ENCODE measurements at places on chromosomes 5 and 9.

DNA sequence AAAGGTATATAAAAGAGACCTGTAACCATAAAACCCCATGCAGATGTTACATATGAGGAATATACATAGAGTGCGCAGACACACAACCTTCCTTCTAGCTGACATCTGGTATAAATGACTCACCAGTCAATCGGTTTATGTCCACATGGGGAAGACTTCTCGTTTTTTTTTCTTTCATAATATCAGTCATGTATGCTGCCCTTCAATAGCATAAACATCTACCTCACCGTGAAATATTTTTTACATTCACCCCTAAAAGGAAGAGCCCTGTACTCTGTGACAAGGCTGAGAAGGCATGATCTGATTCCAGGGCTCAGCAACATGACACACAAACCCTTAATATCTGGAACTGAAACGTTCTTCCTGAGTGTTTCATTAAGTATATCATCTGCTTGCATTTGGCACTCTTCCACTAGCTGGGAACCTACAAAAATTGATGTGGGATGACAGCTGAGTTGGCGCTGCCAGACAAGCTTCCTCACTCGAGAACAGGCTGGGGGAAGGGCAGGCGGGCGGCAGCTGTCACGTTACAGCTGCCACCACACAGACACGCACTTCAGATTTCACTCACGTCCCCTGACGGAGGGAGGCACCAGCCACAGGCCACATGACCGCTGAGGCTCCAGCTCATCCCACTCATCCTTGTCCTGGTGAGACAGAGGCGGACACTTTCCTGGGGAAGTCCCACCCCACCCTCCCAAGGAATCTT, 74.2 kb downstream of the SHB start:
- DNase-seq = no peak

DNA sequence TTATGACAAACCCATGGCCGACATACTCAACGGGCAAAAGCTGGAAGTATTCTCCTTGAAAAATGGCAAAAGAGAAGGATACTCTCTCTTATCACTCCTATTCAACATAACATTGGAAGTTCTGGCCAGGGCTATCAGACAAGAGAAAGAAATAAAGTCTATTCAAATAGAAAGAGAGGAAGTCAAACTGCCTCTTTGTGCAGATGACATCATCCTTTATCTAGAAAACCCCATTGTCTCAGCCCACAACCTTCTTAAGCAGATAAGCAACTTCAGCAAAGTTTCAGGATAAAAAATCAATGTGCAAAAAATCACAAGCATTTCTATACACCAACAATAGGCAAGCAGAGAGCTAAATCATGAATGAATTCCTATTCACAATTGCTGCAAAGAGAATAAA, 1799.9 kb upstream of the ACO1 start:
- no peak for DNase-seq

DNA sequence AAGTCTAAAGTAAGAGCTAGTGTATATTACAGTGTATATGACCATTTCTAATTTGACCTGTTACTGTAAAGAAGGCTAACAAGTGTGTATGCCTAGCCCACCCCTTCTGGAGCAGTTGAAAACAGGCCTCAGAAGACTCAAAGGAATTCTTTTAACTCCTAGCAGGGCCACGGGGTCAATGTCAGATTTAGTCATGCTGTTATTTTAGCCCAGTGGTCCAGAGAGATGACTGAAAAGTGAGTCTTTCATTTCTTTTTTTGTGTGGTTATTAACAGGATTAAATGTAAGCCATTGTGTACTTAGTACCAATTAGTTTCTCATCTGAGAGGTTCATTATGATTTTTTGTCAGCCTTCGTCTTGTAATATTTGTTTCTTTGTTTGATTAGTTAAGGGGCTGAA, 24.4 kb downstream of the ZCCHC7 start:
- no peak for DNase-seq

DNA sequence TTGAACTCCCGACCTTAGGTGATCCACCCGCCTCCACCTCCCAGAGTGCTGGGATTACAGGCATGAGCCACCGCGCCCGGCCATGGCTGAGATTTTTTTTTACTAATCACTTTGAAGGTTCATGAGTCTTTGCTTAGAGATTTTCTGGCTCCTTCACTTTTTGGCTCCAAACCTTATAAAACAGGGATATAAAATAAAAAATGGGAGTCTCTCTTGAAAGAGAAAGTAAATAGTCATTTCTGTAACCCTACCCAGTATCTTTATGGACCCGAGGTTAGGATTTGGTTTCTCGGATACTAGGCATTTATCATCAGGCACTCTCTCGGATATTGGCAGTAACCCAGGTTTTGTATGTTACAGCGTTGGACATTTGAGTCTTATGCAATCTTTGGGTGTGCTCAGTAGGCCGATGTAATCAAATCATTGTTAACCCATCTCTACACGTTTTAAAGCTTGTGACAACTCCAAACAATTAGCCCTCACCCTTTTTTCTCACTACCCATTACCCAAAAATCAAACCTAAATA, 25.3 kb downstream of the STXBP1 start:
- peak; percentile 59 for DNase-seq

- no peak for DNase-seq
These were observed 96.2 kb downstream of the OSTF1 start for GRCh38 chr9:75184471-75184870.

- DNase-seq = no peak
These were observed 325.5 kb downstream of the ZNF608 start for GRCh38 chr5:124420952-124421351.

DNA sequence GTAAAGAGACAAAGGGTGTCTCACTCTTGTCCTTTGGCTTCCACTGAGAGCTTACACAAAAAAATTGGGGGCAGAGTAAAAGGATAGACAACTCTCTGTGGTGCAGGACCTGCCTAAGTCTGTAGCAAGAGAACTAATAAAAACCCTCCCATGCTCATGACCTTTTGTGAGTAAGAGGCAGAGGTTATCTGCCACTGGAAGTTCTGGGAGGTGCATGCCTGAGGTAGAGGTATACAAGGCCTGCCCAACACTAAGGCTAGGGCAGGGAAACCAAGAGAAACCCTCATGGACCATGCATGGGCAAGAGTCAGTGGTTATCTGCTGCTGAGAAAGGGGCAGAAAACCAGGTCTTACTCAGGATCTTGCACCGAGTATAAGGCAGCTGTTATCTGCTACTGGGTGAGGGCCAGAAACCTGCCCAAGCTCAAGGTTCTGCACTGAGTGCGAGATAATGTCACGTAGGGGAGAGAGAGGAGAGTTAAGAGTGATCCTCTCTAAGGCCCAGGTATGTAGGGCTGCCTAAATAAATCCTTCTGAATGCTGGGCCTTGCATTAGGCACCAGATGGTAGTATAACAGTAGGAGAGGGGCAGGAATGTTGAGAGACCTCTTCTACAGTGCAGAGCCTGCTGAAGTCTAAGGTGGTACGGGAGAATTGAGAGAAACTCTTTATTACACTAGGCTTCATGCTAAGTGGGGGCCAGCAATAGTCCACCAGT, 143.4 kb downstream of the MACROH2A1 start:
- DNase-seq = no peak

DNA sequence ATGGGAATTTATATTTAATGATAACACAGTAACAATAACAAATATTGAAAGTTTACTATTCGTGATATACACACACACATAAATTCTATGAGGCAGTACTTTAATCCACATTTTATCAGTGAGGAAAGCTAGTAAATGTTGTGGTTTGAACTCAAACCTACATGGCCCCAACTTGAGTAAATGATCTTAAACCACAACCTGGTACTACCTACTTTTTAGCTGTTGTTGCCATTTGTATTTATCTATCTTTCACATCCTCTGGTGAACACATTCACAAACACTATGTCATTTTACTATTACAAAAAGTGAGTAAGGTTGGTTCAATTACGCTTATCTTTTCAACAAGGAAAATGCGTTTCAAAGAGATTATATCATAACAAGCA, 186.1 kb downstream of the SMC2 start:
- peak; percentile 20 for DNase-seq

DNA sequence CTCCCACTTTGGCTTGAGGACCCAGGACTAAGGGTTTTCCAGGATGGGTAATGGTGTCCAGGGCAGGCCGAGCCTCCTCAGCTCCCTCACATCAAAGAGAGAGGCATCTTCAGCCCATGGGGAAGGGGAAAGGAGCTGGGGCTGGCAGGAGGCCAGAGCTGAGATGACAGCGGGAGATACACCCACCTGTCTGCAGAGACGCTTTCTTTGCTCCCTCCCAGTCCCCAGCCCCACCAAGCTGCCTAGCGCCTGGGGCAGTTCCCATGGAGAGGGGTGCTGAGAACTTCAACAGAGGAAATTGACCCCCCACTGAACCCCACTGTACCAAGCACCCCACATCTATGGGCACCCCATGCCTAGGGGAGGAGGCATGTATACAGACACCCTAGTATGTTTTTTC, 10.6 kb downstream of the PCDH1 start:
- DNase-seq = no peak

- DNase-seq = no peak
These were observed 32.3 kb downstream of the NTRK2 start for GRCh38 chr9:84701801-84702200.

DNA sequence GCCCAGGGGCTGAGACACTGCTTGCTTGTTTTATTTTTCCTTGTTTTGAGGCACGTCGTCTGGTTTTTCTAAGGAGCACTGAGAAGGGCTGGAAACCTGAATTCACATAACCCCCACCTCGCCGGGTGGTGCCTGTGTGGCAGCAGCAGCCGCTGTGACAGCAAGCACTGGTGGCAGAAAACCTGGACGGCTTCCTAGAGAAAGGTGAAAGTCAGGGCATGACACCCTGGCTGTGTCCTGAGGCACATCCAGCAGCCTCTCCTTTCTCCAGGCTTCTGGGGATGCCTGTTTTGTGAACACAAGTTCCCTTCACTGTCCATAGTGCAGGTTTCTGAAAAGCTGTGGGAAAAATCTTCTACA, 29.2 kb downstream of the MRPL36 start:
- no peak for DNase-seq

DNA sequence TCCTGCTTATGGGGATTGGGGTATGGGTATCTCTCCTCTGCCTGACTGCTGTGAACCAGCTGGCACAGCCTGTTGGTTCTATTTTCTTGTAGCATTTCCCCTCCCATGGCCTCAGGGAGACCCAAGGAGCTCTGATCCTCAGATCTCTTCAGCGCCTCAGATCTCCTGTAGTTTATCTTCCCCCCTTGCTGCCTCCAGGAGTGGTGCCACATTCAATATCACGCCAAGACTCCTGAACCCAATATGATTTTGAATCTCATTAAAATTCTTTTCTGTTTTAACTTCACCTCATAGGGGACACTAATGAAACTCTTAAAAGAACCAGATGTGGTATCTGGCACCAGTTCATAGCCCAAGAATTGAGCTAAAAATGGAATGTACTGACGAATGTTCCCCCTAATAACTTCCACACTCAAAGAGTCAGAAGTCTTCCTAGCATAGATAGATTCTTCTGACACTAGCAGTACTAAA, 59.6 kb upstream of the LIFR start:
- no peak for DNase-seq

DNA sequence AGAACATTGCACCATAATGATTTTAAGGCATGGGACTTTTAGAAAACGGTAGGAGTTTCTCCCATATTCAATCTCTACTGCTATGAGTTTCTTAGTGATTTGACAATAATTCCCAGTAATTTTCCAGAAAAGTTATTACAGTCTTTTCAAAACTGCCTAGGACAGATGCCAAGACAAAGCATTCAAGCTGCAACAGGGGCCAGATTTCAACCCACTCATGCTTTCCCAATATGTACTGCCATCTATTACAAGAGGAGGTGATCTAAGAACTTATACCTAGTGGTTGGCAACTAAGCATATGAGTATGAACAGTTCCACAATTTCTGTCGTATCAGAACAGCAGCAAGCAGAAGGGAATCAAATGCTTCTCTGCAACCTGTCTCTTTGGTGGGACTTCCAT, 95.1 kb upstream of the TMED7 start:
- DNase-seq = no peak

- DNase-seq = no peak
These were observed 18.1 kb downstream of the FAM78A start for GRCh38 chr9:131258186-131258585.

- no peak for DNase-seq
These were observed 13.8 kb upstream of the CLIC3 start for GRCh38 chr9:137009938-137010732.

- peak; percentile 46 for DNase-seq
These were observed 146.3 kb downstream of the SNCAIP start for GRCh38 chr5:122458278-122458872.

DNA sequence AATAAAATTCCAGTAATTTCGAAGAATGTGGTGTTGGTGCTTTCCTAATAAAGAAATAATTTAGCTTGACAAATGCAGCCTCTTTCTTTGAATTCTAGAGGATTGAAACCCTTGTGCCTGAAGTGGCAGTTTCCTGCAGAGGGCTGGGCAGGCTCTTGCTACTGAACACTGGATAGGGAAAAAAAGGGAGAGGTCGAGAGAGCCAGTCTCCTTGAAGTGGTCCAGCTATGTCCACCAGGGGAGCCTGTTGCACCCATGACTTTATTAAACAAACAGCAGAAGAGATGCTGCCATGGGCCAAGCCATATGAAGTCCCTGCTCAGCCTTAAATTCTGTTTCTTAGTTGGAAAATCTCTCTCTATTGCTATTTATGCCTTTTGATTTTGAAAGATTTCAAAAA, 178.4 kb downstream of the SMARCA2 start:
- DNase-seq = no peak

GRCh38 chr5:151661968-151662732, 24.6 kb downstream of the SPARC start:
- DNase-seq = no peak

DNA sequence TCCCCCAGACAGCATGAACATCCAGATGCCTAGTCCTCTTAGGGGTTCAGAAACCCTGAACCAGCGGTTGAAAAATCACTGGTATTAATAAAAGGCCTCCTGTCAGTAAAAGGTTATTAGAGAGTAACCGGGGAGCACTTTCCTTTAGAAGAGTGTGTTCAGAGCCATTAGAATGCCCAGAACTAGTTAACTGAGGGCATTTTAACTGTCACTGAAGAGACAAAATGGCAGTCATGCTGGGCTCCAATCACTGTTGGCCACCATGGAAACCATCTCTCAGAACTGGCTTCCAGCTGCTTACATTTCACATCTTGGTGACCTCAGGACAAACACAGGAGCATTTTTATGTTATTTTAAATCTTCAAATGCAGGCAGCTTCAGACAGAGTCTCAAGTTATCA, 36.2 kb upstream of the GDA start:
- no peak for DNase-seq

DNA sequence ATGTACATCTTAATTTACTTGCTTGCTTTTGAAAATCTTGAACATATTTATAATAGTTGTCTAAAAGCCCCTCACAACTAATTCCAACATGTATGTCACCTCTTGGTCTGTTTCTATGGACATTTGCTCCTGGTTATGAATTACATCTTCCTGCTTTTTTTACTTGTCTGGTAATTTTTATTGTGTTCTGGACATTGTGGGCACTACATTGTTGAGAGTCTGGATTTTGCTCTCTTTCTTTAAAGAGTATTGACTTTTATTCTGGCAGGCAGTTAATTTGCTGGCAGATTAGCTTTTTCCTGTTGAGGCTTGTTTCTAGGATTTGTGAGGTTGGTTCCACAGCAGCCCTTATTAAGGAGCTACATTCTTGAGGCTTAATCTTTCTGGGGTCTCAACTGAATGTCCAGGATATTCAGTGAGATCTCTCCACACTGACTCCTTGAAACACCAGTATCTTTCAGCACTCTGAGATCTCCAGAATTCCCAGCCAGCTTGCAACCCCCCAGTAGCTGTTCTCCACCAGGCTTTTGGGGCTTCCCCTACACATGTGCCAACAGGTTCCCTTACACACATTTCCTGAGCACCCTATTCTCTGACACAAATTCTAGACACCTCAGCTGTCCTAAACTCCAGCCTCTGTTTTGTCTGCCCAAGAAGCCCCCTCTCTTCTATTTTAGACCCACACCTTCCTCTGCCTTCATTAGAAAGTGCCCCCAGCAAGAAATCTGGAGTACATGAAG, 27.4 kb downstream of the KIAA1191 start:
- DNase-seq = no peak

GRCh38 chr9:17462869-17463464, 115.9 kb upstream of the SH3GL2 start:
- peak; percentile 25 for DNase-seq

All from H4 (cell line).